ENCODE measurements at places on chromosomes 1 and 21. TPM values are rescaled to one million over a fixed set of nuclear protein-coding genes. Genes with fewer than 3 reads are reported as not detected.

DNA sequence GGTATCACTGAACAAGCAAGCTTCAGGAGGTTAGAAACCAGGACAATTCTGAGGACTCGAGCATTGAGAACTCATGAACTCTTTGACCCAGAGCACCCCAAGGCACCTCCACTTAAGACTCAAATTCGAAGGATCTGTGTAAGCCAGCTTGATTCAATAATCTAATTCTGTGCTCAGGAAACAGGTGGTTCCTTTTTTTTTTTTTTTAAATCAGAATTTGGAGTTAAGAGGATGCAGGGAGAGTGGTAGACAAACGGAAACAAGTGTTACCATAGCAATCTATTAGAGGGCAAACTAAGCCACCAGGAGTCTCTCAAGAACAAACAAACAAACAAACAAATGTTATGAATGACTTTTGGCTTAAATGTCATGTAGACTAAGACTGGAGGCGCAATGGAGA, 53.8 kb upstream of the DPH5 start:
- DNase-seq: no peak

GRCh38 chr1:159163614-159164228, 7.7 kb upstream of the CADM3 start:
- no peak for DNase-seq

DNA sequence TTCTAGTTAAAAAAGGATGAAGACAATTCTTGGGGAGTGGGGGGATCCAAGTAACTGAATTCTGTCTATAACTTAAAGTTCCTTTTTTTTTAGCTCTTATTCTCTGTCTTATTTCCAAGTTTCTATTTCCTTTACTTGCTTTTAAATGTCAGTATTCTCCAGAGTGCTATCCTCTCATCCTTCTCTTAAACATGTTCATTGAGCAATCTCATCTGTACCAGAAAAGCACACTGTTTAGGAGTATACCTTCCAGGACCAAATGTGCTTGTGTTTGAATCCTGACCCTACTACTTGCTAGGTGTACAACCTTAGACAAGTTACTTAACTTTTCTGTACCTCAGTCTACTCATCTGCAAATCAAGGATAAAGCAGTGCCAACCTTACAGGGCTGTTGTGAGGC, 50.1 kb downstream of the AKT3 start:
- DNase-seq: no peak

GRCh38 chr1:72942008-72942407, 659.7 kb upstream of the NEGR1 start:
- DNase-seq: no peak

- DNase-seq: no peak
These were observed 98.7 kb upstream of the LHX8 start for GRCh38 chr1:75035536-75035935.

- no peak for DNase-seq
These were observed 13.9 kb upstream of the S100A7 start for GRCh38 chr1:153474347-153474746.

Gene EVA1C
- 34.9 TPM for total RNA-seq

Gene KCNK1
- total RNA-seq: 29.5 TPM

Gene CGN
- total RNA-seq: 0.36 TPM

Gene DCDC2B
- total RNA-seq: not detected
